Activated gamma-delta T cell treated with anti-CD3 and anti-CD28 coated beads, Interleukin-2, amount 50 U/mL, for 16 hours (primary cell): ENCODE measurements at places on chromosomes 12 and 14.

- DNase-seq, result no peak
These were observed 6.0 kb downstream of the PRMT8 start for GRCh38 chr12:3496957-3497356.

DNA sequence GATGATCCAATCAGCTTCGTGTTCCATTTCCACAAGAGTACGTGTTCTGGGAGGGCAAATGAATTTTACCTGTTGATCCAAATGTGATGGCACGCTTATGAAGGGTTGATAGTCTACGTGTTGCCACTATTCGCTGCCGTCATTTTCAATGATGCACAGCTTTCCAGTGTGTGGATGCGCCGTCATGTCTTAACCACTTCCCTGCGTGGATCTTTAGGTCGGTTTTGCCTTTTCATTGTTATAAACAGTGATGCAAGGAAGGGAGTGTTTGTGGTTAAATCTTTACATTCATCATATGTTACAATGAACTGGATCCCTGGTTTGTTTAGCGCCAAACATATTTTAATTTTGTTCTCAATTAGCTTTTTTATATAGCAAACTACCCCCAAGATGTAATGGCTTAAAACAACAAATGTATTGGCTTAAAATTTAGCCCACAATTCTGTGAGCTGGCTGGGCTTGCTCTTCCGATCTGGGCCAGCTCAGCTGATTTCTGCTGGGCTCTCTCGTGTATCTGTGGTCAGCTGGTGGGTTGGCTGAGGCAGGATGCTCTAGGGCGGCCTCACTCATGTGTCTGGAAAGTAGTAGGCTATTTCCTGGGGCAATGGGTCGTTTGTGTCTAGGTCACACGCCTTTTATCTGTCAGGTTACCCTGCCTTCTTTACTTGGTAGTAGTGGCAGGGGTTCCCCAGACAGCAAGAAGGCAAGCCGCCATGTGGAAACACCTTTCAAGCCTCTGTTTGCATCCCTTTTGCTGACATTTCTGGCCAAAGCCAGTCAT is 176.7 kb downstream of the CRADD start:
- no peak for DNase-seq

DNA sequence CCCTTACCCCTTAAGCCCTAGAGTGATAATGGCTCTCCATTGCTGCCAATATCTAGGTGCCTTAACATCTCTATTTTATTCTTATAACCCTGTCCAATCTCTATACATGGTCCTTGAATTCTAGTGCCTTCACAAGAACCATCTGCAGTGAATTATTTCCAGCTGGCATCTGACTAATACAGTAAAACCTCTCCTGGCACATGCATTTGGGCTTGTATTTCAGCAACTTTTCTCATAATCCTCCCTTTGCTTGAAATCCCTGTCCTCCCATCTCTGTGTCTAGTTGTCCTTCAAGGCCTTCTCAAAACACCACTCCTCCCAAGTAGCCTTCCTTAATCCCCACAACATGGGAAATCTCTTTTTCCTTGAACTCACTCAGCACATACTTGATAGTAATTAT is 14.2 kb upstream of the HMGA2 start:
- DNase-seq, result no peak

DNA sequence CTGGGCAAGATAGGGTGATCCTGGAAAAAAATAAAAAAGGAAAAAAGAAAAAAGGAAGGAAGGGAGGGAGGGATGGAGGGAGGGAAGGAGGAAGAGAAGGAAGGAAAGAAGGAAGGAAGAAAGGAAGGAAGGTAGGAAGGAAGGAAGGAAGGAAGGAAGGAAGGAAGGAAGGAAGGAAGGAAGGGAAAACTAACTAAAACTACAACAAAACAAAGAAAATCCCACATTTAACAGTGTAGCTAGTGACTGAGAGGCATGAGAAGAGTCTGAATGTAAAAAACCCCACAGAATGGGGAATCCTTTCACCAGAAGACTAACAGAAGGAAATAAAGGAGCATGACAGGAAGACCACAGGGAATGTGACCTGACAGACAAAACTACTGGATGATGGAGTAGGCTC is 345.7 kb downstream of the NOVA1 start:
- DNase-seq, result no peak

GRCh38 chr12:65656891-65657351 is 167.4 kb upstream of the HMGA2 start:
- DNase-seq, result no peak

- DNase-seq, result no peak
These were observed 78.3 kb upstream of the BDKRB2 start for GRCh38 chr14:96126339-96126782.

DNA sequence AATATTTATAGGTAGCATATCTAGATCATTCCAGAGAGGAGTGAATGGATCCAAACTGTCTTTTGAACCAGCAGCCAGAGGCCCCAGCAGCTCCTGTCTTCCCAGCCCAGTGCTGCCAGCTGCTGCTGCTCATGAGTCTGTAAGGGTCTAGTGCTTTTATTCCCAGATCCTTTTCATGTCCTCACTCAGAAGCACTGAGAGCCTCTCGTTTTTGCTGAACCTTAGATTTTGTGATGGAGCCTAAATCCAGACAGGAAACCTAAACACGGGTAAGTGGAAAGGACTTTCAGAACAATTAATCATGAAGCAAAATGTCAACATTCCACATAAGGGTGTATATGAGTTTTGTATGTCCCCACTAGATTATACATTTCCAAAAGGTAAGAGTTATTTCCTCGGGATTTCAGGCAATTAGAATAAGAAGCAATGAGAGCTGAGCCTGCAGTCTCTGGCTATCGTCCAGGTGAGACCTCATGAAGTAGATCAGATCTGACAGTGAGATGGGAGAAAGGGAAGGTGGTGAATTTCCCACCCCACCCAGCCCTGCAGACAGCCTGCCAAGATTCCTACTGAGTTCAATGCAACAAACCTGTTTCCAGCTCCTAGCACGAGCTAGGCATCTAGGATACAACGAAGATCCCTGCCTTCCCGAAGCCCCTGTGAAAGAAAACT is 84.4 kb downstream of the NINJ2 start:
- DNase-seq, result no peak

DNA sequence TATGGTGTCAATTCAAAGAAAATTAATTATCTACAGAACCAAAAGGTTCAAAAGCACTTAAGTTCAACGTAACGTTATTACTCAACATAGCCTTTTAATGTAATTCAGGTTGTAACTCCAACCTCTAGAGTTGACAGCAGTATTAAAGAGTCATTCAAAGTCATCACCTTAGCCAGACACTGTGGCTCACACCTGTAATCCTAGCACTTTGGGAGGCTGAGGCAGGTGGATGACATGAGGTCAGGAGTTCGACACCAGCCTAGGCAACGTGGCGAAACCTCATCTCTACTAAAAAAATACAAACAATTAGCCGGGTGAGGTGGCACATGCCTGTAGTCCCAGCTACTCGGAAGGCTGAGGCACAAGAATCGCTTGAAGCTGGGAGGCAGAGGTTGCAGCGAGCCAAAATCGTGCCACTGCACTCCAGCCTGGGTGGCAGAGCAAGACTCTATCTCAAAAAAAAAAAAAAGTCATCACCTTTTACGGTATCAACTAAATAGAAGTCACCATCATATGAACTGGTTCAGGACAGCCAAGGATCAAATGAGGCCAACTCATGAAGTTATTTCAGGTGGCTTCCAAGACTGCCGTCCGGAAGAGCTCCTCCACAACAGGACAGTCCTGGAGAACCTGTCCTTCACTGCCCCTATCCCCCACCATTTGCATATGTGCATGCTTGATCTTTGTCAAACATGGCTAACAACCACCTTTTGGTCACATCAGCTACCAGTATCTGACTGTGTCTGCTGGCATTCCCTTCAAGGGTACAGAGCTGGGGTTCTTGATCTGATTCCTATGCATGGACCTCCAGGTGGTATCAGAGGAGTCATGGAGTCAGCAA is 4.2 kb downstream of the PPTC7 start:
- DNase-seq, result no peak

DNA sequence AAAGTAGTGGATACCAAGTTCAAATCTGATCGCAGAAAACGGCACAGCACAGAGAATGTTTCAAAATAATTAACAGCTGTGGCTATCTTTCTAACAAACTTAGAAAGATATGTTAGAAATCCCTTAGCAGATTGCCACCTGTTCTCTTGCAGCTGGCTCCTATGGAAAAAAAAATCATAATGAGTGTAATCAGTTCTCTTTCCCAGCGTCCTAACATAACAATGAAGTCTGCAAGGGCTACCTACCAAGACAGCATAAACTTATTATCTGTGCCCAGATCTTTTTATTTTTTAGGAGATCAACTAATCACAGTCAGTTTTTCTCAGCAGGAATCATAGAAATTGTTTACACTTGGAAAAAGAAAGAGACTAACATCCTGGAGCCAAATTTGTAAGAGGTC is 358.6 kb upstream of the FOXG1 start:
- DNase-seq, result no peak

- no peak for DNase-seq
These were observed 125.0 kb upstream of the CCND2 start for GRCh38 chr12:4148418-4149056.

DNA sequence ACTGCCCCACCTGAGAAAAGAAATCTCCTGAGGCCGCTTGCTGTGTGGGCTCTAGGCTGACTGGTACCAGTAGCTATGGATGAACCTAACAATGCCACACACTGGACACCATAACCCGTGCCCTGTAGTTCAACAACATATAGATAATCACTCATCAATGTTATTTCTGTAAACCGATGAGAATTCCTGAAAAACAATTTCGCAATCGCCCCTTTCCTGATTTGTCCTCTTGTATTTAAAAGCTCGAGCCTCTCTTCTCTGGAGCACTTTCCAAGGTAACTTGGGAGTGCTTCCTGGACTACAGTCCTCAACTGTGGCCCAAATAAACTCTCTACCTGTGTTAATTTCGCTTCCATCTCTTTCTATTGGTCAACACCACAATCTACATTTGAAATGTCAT is 26.1 kb upstream of the PPP2R5C start:
- no peak for DNase-seq

- DNase-seq, result no peak
These were observed 113.3 kb upstream of the SOX5 start for GRCh38 chr12:24062642-24063245.

DNA sequence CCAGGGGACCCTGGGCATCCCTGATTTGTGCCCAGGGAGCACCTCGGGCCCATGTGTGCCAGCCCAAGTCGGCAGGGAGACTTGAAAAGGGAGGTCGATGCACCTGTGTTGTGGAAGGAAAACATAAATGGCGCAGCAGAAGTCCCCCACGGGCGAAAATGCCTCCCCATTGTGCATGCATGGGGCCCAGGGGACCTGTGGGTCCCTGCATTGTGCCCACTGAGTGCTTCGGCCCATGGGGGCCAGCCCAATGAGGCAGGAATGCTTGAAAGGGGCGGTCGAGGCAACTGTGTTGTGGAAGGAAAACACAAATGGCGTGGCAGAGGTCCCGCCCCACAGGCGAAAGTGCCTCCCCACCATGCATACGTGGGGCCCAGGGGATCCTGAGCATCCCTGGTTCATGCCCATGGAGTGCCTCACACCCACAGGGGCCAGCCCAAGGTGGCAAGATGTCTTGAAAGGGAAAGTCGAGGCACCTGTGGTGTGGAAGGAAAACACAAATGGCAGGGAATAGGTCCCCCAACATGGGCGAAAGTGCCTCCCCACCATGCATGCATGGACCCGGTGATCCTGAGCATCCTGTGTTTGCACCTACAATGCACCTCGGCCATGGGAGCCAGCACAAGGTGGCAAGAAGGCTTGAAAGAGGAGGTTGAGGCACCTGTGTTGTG is 368.0 kb downstream of the ALG10 start:
- no peak for DNase-seq

GRCh38 chr12:2819810-2820209 is 7.3 kb downstream of the ITFG2 start:
- DNase-seq, result no peak

DNA sequence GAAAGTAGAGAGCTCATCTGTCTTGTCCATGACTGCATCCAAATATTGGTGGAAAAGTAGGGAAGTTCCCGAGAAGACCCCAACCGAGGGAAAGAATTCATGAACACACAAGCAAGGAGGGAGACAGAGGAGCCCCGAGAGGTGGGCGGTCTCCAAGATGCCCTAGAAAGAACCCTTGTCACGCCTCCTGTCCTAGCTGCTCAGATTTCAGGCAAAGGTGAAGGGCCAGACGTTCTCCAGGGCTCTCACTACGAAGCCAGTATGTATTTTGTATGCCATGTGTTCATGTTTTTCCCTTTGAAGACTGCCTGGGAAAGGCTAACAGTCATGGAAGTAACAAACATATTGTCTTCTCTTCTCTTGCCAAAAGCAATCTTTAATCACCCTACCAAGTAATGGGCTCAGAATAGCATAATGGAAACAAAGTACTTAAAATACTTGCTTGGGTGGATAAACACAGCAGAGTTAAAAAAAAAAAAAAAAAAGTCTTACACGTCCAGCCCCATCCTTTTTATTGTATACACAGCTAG is 99.2 kb upstream of the TBX3 start:
- no peak for DNase-seq

DNA sequence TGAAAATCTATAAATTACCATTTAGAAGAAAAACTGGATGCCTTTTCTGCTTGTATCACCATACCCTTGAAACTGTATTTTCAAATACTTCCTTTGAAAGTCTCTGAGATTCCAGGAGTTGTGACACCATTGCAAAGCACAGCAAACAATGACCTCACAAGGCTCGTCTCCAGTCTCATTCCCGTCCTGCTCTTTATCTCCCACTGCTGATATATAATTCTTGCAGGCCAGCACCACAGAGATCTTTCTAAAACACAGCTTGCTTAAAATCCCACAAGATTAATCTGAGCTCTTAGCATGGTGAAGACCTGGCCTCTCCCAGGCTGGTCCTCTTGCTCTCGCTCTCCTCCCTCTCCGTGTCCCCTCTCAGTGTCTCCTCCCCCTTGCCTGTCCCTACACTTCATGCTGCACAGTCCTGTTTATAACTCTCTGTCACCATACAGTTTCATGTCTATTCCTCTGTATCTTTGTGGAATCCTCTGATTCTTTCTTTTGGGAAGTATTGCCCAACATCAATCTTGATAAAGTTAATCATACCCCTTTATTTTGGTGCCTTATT is 51.8 kb downstream of the ZFYVE21 start:
- DNase-seq, result no peak

- no peak for DNase-seq
These were observed 25.8 kb downstream of the DACT1 start for GRCh38 chr14:58663494-58664111.

DNA sequence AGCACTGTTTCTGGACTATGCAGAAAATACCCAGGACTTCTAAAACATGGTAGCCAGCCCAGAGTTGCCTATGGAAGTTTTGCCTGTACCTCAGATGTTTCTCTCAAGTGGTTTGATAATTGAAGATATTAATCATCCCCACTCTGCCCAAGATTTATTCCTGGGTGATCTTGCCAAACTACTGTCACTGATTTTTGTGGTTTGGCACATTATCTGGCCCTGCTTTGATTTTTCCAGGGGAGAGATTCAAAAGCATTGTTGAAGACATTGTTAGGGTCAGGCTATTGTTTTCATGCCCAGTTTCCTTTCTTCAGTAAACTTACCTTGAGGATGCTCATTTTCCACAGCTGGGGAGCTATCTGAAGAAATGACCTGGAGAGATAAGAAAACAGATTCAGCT is 5.8 kb downstream of the PRKAG1 start:
- DNase-seq, result no peak

DNA sequence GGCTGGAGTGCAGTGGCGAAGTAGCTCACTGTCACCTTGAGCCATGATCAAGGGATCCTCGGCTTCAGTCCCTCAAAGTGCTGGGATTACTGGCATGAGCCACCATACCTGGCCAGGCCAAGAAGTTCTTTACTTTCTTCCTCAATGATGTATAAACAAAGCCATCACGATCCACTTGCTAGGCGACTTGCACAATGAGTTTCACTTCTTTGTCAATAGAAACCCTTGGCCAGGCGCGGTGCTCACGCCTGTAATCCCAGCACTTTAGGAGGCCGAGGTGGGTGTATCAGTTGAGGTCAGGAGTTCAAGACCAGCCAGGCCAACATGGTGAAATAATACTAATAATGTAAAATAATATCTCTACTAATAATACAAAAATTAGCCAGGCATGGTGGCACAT is 14.4 kb upstream of the SPSB2 start:
- no peak for DNase-seq
